ENCODE measurements at places on chromosomes 1 and 21. TPM values are rescaled to one million over a fixed set of nuclear protein-coding genes. Genes with fewer than 3 reads are reported as not detected.
A peak's percentile ranks its signal among the peaks of the same experiment; 100 is the strongest.

Gene PIGV
- 5.5 TPM for total RNA-seq

Gene VANGL2
- 1.9 TPM for total RNA-seq

Gene JMJD4
- total RNA-seq, result 6.6 TPM

Gene KRTAP22-1
- not detected for total RNA-seq

Gene YY1AP1
- total RNA-seq, result 59.9 TPM

Gene RGS13
- 0.30 TPM for total RNA-seq

Gene SPOCD1
- not detected for total RNA-seq

Gene B4GALT3
- 20.3 TPM for total RNA-seq

Gene GNAT2
- total RNA-seq, result not detected

- no peak for DNase-seq
Observed at GRCh38 chr1:209257454-209257853, 326.1 kb upstream of the CAMK1G start.

- peak; percentile 20 for DNase-seq
Observed at GRCh38 chr21:45335151-45335760, 47.6 kb upstream of the POFUT2 start.

- no peak for DNase-seq
Observed at GRCh38 chr1:230706020-230706699, 7.8 kb downstream of the AGT start.

- DNase-seq, result no peak
Observed at GRCh38 chr1:231553320-231553719, 24.9 kb downstream of the TSNAX start.

DNA sequence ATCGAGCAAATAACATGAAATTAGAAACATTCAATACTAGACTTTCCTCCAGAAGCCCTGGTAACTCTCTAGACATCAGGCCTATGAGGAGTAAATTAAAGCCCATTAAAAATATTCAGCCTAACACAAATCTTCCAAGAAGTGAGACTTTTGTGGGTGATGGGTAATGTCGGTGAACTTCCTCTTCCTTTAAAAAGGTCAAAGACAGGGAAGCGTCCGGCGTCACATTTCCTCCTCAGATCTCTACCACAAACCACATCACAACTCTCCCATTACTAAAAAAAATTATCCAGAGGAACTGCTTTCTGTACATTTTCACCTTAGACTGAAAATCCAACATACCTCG is 1.4 kb downstream of the EIF4G3 start:
- DNase-seq, result peak; percentile 66

- no peak for DNase-seq
Observed at GRCh38 chr1:8016210-8016894, 9.8 kb downstream of the ERRFI1 start.

DNA sequence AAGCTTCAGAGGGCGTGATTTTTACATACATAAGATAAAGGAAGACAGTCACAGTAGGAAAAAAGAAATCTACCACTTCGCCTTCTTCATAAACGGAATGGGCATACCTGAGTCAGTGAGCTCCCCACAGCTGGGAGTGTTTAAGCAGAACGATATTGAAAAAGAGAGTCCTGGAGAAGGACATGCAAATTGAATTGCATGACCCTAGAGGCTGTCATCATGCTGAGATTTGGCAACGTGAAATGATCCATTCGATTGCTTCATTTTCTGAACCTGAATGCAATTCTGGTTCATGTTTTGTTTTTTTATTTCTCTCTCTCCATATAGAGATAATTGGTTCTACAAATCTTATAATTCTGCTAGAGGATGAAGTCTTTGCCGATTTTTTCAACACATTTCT is 3.7 kb downstream of the RGSL1 start:
- no peak for DNase-seq

DNA sequence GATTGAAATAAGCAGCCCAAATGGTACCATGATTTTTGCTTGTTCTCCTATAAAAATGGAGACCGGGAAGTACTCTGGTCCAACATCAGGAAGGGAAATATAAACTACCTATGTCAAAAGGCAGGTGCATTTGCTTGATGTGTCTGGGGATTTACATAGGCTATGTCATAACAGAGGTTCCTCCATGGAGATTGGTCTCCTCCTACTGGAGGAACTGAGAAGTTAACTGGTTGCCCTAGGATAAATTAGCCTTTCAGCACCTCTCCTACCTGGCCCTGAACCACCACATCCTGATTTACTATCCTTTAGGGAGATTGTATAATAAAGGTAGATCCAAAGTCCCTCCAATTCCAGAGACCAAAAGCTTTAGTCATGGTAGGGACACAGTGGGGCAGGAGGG is 1109.3 kb upstream of the B3GALT2 start:
- no peak for DNase-seq

DNA sequence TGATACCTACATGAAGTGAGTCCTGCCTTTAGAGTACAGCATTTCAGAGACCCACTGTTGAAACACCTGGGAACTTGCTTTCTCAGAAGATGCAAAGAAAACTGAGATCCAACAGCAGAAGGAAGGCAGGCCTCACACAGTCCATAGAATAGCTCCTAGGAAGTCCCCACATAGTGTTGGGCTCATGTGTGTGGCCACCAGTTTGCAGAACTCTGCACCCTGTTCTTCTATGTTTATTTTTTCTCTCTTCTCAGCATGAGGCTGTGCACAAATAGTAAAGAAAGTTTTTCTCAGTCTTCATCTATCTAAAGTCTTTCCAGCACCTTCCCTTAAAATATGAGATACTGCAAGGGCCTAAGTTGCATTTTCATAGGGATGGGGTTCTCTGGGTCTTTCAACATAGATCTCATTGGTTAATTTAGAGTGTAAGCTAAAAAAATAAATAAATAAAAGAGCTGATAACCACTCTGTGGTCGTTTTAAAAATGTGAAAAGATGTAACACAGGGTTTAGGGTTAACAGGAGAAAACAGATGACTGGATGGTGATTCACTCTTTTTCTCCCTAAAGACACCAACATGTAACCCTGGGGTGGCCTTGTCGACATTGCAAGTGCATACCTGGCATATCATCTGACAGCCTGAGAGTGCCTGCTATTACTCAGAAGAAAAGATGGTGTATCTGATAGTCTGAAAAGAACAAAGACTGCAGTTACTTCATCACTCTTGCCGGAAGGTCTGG is 94.6 kb downstream of the ZC3H11B start:
- no peak for DNase-seq

DNA sequence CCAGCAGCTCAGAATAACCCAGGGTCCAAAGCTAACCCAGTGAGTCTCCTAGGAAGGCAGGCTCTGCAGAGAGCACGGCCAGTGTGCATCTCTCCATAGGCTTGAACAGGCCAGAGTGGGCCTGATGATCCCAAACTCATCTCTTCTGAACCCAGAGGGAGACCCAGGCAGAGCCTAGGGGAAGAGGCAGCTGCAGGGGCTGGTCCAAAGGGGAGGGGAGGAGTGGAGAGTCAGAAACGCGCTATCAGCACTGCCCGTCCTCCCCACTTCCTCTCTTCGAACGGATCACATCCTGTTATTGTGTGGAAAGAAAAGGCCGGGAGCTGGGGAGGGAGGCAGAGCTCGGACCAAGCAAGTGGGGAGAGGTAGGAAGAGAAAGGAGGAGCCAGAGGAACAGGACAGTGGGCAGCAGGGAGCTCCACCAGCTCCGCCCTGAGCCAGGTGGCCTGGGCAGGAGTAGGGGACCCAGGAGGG is 20.2 kb downstream of the TAL1 start:
- DNase-seq, result peak; percentile 62

DNA sequence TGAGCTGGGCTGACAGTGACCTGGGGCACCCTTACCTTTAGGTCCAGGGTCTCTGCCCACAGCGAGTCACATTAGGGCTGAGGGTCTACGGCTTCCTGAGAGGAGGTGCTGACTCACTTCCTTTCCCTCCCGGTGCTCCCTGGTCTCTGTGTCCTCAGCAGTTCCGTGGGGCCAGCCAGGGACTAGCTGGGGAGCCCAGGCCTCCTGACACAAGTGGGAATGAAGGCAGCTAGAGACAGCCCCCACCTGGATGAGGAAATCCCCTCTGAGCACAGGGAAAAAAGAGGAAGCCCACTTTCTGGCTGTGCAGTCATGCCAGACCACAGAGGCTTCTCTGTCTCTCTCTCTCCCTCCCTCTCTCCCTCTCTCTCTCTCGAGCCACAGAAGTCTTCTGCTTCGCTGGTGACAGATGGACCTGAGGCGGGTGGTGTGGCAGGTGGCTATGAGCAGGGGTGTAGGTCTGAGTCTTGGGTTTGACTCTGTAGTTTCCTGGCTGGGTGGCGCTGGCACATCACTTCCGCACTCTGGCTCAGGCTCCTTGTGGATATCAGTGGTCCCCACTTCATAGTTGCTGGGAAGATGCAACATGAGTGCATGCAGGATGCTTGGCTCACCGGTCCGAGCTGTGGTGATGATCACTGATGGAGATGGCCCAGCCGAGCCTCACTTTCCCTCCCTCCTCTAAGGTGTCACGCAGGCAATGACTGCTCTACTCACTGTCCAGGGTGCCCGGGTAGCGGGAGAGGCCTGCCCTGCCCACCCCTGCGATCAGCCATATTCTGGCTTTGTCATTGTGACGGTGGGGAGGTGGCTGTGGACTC is 3.5 kb downstream of the SLC66A1 start:
- DNase-seq, result no peak

GRCh38 chr1:232046451-232047306 is 420.1 kb downstream of the DISC1 start:
- no peak for DNase-seq

GRCh38 chr21:14405225-14405624 is 22.3 kb upstream of the HSPA13 start:
- no peak for DNase-seq

DNA sequence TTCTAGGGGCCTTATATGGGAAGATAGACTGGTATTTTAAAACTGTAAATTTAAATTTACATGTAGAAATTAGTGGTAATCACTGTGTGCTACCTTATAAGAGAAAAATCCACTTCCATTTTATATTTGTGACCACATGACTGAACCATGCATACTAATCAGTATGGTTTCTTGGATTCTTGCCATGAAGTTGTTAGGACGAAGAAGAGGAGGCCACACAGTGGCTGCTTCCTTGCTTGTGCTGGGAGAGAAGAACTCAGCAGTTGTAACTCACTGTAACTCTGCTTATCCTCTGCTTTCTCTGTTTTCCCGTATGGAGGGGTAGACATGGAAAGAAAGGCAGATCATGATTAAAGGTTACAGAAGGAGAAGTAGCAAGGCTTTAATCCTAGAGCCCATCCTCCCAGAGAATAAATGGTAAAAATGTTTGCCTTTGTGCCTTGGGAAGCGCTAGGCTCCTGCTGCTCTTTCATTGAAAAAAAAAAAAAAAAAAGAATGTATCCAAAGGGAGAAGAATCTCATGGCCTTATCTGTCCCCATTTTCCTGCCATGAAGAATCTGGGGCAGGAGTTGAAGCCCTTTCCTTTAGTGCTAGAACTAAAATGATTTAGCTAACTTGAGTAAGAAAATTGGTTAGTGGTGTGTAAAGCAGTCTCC is 32.4 kb downstream of the KCTD3 start:
- no peak for DNase-seq

DNA sequence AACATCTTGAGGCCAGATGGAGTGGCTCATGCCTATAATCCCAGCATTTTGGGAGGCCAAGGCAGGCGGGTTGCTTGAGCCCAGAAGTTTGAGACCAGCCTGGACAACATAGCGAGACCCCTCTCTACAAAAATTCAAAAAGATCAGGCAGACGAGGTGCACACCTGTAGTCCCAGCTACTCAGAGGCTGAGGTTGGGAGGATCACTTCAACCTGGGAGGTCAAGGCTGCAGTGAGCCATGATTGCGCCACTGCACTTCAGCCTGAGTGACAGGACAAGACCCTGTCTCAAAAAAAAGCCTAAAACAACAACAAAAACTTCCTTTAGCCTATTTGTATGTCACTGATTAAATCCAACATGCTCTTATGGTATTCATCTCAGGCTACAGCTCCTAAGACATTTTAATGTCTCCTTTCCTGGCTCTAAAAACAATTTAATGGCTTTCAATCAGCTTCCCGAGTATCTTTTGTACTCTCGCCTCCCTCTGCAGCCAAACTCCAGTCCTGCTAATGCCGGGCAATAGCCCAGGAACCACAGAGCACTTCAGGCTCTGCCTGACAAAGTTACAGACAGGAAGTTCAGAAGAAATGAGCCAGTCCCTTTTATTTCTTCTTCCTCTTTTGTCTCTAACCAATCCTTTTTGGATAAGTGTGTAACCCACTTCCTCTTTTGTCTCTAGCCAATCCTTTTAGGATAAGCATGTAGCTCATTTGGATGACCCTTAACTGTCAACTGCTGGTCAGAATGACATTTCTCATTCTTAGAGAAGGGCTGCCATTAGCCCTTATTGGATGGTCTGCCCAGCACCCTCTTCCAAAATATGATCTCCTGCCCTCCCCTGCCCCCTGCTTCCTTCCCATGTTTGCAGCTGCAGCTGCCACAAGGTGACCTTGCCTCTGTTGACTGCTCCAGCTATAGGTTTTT is 6.6 kb upstream of the DOP1B start:
- DNase-seq, result peak; percentile 64

DNA sequence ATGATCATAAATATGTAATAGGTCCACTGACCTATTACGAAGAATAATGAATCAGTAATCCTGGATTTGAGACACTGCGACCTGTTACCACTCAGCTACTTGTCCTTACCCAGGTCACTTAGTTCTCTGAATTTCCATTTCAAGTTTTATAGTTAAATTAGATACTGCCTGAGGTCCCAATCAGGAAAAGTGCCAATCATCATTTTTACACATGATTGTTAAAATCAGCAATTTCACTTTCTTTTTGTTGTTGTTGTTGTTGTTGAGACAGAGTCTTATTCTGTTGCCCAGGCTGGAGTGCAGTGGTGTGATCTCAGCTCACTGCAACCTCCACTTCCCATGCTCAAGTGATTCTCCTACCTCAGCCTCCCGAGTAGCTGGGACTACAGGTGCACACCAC is 22.8 kb upstream of the LYPLAL1 start:
- DNase-seq, result no peak

- DNase-seq, result no peak
Observed at GRCh38 chr1:107450899-107451664, 310.2 kb downstream of the NTNG1 start.

- DNase-seq, result no peak
Observed at GRCh38 chr21:14076143-14076806, 134.5 kb downstream of the LIPI start.

DNA sequence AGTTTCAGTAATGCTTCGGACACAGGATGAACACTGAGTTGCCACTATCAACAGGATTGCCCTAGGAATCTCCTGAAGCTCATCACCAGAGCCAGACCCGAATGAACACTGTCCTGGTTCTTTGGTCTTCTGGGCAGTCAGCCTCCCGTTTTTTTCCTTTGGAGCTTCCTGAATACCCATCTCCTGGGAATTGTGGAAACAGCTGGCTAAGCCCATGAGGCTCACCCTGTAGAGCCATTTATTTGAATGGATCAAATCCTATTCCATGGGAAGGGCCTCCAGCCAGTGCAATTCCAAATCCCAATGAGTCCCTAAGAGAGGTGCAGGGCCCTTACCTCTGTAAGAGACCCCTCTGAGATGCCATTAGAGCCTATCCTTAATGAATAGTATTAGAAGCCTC is 5.9 kb downstream of the RCSD1 start:
- no peak for DNase-seq

DNA sequence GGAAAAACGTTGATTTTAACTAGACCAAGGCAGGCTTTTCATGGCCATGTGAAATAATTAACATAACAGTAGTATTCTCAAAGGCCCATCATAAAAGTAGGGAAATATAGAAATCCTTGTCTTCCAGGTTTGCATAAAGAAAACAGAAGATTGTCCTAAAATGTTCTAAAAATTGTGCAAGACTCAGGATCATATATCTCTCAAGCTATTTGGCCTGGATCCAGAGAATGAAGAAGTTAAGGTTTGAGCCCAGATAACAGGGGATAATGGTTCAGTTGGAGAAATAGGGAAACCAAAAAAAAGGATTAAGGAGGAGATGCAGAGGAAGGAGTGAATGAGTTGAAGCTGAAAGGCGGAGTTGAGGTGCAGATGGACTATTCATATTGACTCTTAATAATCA is 555.5 kb upstream of the NR5A2 start:
- no peak for DNase-seq

- DNase-seq, result no peak
Observed at GRCh38 chr1:162361349-162361748, 15.3 kb downstream of the SPATA46 start.
